ENCODE measurements at places on chromosomes 2 and 18.

DNA sequence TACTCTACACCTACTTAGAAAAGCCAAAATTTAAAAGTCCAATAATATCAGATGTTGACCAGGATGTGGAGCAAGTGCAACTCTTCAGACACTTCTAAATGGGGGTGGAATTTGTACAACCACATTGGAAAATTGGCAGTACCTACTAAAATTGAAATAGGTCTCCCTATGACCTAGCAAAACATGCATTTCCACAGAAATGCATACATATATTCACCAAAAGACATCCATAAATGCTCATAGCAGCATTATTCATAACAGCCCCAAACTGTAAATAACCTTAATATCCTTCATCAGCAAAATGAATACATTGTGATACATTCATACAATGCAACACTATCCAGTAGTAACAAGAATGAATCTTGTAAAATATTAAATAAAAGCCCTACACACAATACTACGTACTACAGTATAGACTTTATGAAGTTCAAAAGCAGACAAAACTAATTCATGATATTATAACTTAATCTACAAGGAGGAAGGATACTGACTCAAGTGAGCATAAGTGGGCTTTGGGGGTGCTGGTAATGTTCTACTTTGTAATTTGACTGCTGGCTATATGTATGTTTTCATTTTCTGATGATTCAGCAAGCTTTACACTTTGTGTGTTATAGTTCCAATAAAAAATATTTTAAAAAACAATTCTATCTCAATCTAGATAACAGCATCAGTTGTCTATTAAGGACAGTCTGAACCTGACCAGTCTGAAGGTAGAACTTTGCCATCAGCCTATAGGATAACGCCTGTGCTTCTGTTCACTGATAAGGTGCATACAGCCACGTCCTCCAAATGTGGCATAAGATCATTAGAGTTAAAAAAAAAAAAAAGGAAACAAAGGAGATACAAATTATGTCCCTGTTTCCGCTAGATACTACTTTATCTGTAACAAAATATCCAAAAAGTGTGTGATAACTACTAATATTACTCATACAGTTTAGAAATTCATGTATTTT, 6.6 kb upstream of the TNFRSF11A start:
- no peak for DNase-seq

- DNase-seq: no peak
These were observed 48.5 kb downstream of the SOCS6 start for GRCh38 chr18:70337139-70337972.

- no peak for DNase-seq
These were observed 416.6 kb upstream of the TRIB2 start for GRCh38 chr2:12300019-12300602.

GRCh38 chr2:120797421-120798221, 62.0 kb downstream of the GLI2 start:
- no peak for DNase-seq

DNA sequence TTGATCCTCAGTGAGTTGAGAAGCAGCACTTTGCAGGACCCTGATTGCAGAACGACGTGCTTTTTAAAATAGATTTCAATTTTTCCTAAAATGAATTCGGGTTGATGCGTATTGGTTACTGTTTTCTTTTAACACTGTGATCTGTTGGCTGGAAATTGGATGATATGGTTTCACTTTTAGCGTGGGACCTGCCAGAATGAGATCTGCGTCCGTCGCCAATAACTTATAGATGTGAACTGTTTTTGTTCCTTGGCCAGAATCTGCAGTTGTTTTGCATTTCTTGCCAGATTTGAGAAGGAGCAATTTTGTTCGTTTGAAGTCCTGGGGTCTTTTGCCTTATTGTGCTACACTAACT, 703 bp downstream of the UGGT1 start:
- no peak for DNase-seq

Data from NCI-H82 (cell line).